D721Med (cell line): ENCODE measurements at places on chromosomes 1 and 21.

GRCh38 chr21:44708213-44708865 is 3.0 kb downstream of the TSPEAR start:
- no peak for DNase-seq

DNA sequence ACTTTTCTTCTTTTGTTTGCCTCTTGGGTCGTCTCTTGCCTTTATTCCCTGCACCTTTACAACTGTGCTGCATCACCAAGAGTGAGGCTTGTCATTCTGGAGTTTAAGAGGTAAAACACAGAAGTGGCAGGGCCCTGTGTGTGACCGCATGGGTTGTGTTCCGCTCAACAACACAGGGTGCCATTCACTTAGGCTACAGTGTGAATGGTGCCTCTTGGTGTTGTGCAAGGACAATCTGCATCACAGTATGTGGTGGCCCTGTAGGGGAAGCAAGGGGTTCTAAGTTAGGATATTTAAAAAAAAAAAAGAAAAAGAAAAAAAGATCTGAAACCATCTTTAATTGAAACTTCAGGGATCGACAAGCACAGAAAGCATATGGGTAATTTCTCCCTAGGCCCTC is 38.2 kb downstream of the BRINP2 start:
- no peak for DNase-seq

DNA sequence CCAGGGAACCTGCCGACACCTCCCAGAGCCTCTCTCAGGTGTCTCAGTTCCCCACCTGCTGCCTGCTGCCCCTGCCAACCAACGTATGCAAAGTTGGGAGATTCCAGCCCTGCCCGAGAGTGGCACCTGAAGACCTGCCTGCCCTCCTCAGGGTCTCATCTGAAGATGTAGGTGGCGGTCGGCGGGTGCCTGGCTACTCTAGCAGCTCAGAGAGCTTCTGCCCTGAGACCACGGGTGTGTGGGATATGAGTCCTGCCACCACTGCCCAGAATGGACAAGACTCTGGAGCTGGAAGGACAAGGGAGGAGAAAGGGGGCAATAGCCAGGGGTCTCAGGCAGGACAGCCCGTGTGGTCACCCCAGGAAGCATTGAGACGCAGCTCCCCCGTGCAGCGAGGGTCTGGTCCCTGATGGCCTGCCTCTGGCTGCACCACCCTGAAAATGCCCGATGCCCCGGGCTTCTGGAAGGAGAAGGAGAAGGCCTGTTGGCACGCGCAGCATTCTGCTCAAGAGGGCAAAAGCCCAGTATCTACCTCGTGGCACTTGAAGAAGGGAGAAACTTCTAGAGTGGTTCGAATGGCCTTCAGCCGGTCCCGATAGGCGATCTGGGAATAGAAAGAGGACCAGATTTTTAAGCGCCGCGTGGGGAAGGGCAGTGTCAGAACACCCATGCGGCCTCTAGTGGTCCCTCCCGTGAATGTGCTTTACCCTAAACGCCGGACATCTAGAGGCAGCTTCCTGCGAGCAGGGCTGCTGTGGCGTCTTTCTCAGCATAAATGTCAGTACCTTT is 88.8 kb downstream of the STUM start:
- DNase-seq, result no peak

DNA sequence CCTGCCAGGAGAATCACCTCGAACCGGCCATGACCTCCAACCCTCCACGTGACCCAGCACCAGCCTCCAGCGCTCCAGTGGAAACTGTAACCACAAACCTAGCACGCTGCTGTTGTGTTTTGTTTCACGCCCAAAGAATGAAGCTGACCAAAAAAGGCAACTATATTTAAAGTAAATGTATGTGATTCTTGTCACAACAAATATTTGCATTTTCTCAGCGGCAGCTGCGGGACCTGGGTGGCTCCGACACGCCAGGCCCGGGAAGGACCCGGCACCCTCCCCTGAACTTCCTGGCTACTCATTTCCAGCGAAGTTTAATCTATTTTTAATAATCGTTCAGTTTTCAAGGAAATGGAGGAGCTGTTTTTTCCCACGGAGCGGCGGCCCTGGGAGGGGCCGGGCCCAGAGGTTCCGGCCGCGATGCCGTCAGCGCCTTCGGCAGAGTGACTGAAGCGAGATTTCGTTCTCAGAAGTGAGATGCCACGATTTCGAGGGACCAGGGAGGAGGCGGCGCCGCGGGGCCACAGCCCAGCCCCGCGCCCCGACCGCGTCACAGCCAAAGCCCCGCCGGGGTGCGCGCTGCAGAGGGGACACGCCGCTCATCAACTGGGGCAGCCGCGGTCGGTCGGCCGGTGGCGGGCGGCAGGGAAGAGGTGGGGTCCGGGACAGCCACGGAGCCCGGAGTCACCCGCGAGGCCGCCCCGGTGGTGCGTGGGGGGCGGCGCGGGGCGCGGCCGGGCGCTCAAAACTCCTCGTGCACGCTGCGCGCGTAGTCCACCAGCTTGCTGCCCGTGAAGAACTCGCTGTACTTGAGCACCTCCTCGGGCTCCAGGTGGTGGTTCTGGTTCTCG is 3.0 kb upstream of the TNFRSF4 start:
- no peak for DNase-seq

GRCh38 chr1:1788646-1789431 is 10.6 kb upstream of the NADK start:
- DNase-seq, result no peak

DNA sequence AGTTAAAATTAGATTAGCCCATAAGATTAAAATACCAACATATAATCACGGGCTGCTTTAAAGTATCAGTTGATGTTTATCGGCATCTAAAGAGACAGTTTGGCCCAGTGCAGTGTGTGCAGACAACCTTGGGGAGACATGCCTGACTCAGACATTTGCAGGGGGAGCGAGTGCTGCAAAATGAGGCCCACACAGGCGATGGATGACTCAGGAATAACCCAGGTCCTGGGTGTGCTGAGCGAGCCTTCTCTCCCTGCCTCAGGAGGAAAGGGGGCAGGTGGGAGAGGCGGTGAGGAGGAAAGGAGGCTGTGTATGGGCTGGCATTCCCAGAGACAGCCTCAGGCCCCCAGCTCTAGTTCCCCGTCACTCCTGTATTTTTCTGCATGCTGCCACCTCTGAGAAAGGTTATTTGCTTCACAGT is 9.0 kb downstream of the SLC9A1 start:
- no peak for DNase-seq

- no peak for DNase-seq
Observed at GRCh38 chr1:227092069-227092468, 152.0 kb downstream of the COQ8A start.

DNA sequence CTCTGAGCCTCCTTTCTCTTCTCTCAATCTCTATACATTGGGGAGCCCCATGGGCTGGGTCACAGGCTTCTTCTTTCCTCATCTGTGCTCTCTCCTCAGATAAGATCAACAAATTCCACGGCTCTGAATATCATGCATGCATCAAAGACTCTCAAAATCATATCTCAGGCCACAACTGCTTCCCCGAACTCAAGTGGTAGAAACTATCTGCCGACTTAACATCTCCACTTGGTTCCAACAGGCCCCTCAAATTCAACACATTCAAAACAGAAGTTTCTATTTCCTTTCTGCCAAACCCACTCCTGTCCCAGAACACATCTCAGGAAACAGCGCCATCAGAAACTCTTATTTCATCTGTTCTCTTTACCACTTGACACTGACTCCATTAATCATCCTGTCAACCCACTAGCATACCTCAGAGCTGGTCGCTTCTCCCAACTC is 16.7 kb downstream of the DDX59 start:
- DNase-seq, result no peak

- no peak for DNase-seq
Observed at GRCh38 chr1:93344484-93344883, 1.2 kb upstream of the DR1 start.

DNA sequence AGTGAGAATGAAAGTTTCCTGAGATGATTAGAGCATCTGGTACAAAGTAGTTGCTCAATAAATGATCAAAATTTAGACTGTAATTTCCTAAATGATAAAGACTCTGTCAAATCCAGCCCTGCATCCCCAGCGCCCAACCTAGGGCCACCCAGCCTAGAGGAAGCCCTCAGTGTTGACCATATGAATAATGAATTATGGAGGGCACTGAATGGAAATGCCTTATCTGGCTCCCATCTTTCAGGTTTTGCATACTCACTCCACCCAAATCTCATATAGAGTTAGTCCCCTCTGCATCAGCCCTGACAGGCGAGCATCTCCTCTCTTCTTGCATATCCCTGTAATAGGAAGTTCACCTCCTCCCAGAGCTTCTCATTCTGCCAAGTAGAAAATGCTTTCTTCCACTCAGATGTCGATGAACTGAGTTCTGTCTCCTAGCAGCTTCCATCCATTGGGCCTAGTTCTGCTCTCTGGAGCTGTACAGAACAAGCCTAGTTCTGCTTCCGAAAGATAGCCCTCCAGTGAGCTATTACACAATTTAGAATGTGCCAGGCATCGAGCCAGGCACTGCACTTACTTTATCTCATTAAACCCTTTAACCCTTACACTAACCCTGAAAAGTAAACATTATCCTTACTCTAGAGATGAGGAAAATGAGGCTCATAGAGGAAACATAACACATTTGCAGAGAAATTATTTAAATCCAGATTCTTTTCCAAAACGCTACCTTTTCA is 20.9 kb downstream of the COA7 start:
- no peak for DNase-seq

- DNase-seq, result no peak
Observed at GRCh38 chr1:184563308-184563707, 176.5 kb downstream of the C1orf21 start.

- no peak for DNase-seq
Observed at GRCh38 chr1:2348346-2349325, 42.7 kb downstream of the MORN1 start.

DNA sequence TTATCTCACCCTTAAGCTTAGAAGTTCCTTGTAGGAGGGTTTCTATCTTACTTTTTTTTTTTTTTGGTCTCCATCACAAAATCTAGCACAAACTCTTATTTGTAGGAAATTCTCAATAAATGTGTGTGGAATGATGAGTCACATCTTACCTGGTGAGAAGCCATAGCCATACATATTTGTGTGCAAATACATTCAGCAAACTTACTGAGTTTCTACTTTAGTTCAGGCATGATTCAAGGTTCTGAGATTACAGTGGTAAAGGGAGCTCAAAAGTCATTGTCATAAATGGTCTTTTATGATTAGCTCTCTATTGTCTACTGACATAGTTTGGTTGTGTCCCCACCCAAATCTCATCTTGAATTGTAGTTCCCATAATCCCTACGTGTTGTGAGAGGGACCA is 193.1 kb upstream of the UBE2U start:
- DNase-seq, result no peak

DNA sequence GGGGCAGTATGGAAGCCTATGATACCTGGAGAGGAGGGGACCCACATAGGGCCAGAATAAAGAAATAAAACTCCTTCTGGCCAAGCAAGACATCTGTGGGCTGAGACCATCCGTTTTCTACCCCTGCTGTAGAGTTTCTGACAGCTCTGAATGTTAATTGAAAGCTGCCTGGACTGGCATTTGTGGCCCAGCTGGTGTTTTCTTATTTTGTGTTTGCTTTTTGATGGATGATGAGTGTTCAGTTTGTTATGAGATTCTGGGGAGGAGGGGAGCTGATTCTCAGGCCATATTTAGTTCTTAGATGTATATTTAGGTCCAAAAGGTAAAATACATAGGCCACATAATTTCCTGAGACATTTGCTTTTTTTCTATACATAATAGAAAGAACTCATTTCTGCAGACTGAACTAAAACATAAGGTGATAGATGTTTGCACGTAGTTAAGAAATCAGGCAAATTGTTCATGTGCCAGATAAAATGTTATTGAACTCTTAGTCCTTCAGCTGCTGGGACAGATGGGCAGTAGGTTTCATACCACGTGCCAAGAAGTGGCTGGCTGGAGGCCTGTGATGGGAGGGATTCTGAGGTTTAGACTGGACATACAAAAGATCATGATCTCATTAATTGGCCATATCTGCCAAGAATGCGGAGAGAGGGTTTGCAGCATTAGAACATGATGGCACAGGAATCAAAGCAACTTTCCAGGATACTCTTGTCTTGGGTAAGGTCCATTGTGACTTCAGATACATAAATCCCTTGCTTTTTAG is 54.1 kb downstream of the DSCAM start:
- no peak for DNase-seq
